Hippocampal formation (tissue), 2 donors: ENCODE measurements at places on chromosomes 7 and 10.

GRCh38 chr10:53601260-53601875 lies 828.8 kb upstream of the MBL2 start:
- no peak for DNase-seq

DNA sequence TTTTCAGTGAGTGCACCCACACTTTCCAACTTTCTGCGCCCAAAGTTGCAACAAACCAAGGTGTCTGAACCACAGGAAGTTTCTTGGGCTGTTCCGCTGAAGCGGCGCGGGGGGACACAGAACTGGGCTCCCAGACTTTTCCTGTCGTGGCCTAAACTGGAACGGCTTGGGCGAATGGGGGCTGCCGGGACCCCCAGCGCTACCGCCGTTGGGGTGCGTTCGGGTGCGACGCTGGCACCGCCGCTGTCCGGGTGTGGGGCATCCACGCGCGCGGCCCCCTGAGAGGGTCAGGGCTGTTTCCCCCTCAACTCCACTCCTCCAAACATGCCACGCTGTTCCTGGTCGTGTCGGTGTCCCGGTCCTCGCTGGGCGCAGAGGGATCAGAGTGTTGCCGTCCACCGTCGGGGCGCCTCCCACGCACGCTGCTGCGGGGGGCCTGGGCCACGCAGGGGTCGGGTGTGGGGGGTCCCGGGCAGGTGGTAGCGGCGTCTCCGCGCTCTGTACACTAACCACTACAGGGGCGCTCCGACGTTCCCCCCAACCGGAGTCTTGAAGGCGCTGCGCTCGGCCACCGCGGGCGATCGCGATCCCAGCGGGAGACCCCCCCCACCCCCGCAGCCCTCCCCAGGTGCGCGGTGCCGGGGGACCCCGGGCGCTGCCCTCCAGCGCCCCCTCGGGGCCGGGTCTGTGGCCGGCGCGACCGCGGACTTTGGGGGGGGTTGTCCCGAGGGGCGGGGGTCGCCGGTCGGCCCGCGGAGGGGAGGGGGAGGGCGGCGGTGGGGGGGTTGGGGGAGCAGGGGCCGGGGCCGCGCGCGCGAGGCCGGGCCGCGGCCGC lies 2.2 kb upstream of the CUX1 start:
- DNase-seq, result no peak

- DNase-seq, result no peak
Measured at GRCh38 chr7:128136215-128136597, 104.9 kb upstream of the LEP start.

- DNase-seq, result peak; percentile 86
Measured at GRCh38 chr10:6086375-6087233, 2.2 kb upstream of the RBM17 start.

GRCh38 chr10:24568042-24568441 lies 155.6 kb downstream of the ARHGAP21 start:
- no peak for DNase-seq

- no peak for DNase-seq
Measured at GRCh38 chr7:149878523-149878921, 4.8 kb downstream of the ATP6V0E2 start.

DNA sequence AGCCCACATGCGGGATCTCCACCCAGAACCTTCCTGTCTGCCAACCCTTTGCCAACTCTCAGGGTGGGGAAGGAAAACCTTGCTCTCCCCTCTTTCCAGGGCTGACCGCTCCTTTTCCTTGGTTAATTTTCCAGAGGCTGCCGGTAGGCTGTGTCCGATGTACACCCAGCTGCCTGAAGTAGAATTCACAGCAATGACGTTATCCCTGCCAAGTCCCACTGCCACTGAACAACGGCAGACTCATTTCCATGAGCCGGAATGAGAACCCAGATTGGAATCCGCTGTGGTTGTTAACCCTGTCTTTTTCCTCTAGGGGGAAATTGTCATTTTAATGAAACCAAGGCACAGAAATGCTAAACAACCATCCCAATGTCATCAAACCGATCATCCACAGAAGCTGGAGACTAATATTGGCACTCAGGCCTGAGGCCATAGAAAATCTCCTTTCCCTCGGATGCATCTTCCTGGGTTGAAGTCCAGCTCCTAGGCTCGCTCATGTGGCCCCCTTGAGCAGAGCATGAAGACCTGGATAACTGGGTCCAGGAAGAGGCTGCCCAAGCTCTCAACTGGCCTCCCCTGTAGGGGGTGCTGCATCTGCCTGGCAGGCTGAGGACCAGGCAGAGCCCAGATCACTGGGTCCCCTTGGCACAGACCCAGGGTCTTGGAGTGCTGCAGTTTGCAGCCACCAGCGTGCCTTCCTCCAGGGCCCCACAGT lies 30.4 kb downstream of the KLRG2 start:
- DNase-seq, result no peak

DNA sequence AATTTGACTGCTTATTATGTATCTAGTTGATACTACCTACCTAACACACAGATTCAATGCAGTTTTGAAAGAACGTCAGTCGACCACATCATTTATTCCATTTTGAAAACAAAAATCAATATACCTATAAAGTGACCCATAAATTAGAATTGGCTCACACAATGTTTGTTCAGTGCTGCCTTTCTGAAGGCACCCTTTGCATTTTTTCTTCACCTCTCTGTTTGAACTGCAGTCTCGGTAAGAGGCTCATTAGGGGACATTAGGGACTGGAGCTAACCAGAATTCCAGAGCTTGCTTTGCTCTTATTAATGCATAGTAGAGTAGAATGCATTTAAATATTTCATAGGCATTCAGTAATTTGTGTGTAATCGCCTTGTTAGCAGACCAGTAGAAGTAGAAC lies 234.1 kb downstream of the FOXP2 start:
- DNase-seq, result no peak

DNA sequence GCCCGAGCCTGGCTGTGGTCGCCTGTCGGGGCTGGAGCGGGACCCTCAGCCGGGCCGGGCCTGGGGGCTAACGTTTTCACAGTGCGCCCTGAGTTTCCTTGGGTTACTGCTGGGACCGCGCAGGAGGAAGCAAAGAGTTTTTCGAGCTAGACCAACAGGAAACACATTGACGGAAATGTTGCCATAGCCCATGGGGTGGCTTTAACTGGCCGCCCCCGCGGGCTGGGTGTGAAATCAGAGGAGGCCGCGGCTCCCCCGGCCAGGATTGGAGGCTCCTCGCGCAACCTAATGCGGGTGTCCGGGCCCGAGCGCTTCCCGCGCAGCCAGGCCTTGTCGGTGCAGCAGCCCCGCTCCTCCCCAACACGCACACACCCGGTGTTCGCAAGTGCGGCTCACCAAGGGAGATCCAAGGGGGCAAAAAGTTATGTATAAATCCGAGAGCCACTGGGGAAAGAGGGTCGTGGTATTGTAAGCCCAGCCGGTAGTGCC lies 1.9 kb downstream of the HHEX start:
- DNase-seq, result no peak

GRCh38 chr10:124303662-124304418 lies 114.9 kb downstream of the OAT start:
- DNase-seq, result no peak

GRCh38 chr7:1800902-1801301 lies 130.8 kb downstream of the ELFN1 start:
- DNase-seq, result no peak

DNA sequence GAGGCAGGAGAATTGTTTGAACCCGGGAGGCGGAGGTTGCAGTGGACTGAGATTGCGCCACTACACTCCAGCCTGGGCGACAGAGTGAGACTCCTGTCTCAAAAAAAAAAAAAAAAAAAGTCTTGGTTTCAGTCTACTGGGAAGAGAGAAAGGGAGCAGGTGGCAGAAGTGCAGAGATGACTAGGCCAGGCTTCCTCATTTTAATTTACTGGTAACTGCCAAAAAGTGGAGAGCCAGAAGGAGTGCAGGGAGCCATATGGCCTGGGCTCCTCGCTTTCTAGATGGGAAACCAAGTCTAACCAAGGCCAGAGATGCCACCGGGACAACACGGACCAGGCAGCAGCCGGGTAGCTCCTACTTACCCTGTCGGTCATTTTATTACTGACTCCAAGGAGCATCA lies 12.2 kb downstream of the SEPHS1 start:
- DNase-seq, result no peak

DNA sequence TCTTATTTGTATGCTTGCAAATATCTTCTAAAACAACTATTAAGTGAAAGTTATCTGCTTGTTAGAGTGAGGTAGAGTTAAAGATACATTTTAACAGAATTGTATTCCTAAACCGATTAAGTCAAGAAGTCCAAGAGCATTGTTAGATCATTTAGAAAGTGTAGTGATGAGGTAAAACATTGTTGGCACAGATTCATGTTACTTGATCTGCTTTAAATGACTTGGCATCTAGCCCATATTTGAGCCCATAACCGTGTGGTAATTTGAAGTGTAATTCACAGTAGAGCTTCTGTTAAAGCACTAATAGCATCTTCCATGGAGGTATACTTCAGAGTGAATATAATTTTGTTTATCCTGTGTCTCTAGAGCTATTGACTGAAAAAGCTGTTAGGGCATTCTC lies 62.1 kb downstream of the PTEN start:
- DNase-seq, result no peak

DNA sequence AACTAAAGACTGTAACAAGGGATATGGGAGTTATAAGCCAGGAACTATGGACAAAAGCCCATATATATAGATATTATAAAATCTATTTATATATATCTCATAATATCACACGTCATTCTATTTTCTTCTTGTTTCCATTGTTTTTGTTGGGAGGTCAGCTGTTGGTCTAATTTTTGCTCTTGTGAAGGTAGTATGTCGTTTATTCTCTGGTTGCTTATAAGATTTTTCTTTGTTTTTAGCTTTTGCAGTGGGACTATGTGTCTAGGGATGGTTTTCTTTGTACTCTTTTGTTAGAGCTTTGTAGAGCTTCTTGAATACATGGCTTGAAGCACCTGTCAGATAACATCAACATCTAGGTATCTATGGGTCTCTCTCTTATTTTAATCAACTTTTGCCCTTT lies 14.0 kb downstream of the ARL4A start:
- DNase-seq, result no peak

DNA sequence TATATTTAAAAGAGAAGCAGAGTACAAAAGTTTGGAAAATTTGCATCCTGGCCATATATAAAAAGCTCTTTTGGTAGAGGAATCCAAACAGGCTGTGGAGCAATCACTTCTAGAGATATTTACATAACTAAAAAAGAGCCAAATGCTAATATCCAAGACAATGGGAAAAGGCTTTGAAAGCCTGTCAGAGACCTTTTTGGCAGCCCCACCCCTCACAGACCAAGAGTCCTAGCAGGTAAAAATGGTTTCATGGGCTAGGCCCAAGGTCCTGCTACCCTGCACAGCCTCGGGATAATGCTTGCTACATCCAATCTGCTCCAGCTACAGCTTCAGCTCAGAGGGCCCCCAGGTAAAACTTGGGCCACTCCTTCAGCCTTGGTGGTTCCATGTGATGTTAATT lies 430.2 kb upstream of the KCND2 start:
- DNase-seq, result no peak

DNA sequence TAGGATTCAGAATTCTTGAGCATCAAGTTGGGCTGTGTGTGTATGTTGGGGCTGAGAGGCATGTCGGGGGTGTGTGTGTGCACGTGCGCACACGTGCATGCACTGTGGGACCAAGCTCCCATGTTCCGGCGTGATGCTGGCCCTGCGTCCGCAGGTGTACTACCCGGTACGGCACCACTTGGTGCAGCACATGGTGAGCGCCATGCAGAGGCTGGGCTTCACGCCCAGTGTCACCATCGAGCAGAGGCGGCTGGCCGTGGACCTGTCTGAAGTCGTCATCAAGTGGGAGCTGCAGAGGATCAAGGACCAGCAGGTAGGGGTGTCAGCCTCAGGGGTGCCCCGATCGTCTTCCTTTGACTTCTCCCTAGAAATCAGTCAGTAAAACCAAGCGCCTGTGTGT lies 77.7 kb downstream of the TRRAP start:
- DNase-seq, result no peak

GRCh38 chr10:21702633-21703111 lies 168.6 kb downstream of the MLLT10 start:
- no peak for DNase-seq

DNA sequence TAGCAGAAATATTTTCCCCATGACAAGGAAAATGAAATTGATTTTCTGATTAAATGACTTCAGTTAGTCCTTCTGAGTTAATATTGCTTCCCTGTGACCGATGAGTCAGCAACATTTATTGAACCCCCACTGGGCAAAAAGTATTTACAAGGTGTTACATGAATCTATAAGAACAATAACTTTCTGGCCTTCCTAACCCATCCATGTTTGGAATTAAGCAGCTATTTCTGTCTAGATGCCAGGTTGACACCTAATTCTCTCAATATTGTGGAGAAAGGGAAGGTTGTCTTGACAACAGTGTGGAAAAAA lies 112.9 kb upstream of the JAZF1 start:
- DNase-seq, result no peak

DNA sequence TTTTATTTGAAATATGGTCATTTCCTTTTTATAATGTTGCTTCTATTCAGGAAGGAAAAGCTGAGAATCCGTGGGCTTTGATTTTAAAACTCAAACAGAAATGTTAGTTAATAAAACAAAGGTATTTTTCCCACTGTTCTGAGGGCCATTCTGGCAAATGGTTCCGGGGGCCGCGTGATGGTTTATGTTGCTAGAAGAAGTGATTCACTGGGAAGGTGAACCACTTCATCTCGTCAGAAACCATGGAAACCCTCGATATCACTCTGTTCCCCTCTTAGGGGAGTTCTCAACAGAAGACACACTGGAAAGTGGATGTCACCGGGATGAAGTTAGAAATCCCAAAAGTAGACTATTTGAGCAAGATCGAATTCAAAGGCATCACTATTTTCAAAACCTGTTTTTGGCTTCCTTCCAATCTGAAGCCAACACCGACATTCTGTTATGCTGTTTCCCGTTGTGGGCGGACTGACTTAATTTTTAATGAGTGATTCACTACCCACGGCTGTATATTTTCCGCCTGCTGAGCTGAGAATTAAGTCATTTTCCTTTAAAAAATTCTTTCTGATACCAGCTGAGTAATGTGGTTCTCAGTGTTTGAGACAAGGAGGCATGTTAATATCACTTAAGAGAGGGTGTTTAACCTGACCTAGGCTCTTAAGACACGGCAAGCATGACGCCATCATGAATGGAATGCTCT lies 84.1 kb downstream of the PTPRE start:
- no peak for DNase-seq

- peak; percentile 27 for DNase-seq
Measured at GRCh38 chr10:21261842-21262294, 263.6 kb downstream of the SKIDA1 start.
